ENCODE measurements at places on chromosomes 6 and 20. TPM values are rescaled to one million over a fixed set of nuclear protein-coding genes. Genes with fewer than 3 reads are reported as not detected.

- DNase-seq, result no peak
These were observed 27.6 kb upstream of the SSTR4 start for GRCh38 chr20:23007462-23007861.

- DNase-seq, result no peak
These were observed 158.5 kb upstream of the ARID1B start for GRCh38 chr6:156618600-156619205.

DNA sequence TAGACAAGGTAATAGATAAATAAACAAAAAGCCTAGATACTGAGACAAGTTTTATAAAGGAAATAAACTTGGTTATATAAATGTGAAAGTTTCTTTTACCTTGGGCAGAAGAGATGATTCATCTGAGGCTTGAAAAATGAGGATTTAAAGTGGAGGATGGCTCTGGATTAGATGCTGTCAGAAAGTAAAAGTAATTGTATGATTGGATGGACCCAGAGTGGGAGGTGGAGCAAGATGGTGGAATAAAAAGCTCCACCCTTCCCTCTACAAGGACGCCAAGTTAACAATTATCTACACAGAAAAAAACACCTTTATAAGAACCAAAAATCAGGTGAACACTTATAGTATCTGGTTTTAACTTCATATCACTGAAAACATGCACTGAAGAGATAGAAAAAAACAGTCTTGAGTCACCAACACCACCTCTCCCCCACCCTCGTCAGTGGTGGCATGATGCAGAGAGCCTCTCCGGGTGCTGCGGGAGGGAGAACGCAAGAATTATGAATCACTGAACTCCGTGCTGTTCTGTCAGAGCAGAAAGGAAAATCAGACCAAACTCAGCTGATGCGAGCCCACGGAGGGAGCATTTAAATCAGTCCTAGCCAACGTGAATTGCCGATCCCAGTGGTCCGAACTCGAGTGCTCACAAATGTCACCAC lies 84.7 kb upstream of the GJE1 start:
- DNase-seq, result no peak

PABPC1L gene
- total RNA-seq, result 61.4 TPM

Measured in CD8-positive, alpha-beta memory T cell (primary cell).